Stimulated activated CD4-positive, alpha-beta T cell treated with anti-CD3 and anti-CD28 coated beads, Interleukin-4, amount 100 ng/mL, for 1 hour (primary cell): ENCODE measurements at places on chromosomes 4 and X.

- DNase-seq: no peak
Observed at GRCh38 chr4:17168571-17168970, 270.1 kb upstream of the LDB2 start.

DNA sequence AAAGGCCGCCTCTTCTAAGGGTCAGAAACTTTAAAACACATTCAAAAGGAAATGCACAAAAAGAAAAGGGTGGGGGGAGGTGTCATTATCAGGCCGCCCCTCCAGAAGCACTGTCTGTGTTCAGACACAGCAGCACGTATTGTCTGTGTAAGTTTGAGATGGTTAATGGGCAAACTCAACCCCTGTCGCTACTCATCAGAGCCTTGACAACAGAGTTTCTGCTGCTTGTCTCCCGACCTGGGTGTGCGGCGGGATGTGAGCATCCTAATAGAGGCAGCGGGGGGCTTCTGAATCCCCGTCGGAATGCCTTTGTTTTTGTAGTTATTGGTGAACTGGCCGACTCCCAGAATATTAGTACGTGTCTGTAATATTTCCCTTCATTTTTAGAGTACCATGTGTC lies 158.9 kb downstream of the DCTD start:
- DNase-seq: no peak

- no peak for DNase-seq
Observed at GRCh38 chr4:138177278-138177968, 64.7 kb downstream of the SLC7A11 start.

DNA sequence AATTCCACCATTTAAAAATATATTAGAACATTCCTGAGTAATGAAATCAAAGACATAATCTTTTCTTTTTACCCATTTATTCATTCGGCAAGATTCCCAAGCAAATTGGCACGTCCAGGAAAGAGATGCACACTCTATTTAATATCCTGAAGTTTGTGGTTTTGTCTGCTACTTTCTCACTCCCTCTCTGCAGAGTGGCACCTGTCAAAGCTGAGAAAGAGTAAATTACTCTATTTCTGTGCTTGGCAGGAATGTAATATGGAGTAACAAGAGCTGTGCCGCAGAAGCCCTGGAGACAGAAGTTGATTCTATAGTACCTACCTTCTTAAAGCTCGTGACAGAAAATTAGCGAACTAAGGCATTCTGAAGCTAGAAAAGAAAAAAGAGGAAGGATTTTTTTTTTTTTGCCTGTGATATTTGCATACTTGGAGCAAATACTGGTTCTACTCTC lies 5.5 kb downstream of the GSTCD start:
- no peak for DNase-seq

DNA sequence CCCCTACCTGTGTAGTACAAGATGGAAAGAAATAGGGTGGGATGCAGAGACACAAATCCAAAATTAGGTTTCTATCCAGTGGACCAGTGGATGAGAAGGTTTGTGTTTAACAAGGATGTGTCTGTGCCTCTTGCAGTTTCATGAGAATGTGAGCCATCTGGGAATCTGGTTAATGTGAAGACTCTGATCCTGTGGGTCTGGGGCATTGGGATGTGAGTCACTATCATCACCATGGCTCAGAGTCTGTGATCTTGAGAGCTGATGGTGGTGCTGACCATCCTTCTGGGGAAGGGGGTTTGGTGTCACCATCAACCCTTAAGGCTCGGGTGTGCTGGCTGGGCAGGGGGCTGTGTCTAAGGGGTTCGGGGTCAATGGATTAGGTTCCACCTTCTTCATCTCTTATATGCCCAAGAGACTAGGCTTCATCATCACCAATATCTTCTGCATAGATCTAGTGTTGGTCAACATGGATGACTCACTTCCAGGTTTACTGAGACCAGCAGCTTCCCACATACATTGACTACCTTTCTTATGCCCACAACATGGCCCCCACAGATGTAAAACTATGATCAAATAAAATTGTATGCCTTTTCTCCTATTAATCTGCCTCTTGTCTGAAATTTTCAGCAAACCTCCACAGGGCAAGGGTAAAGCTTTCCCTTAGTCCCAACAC lies 65.7 kb upstream of the MID1 start:
- DNase-seq: no peak

DNA sequence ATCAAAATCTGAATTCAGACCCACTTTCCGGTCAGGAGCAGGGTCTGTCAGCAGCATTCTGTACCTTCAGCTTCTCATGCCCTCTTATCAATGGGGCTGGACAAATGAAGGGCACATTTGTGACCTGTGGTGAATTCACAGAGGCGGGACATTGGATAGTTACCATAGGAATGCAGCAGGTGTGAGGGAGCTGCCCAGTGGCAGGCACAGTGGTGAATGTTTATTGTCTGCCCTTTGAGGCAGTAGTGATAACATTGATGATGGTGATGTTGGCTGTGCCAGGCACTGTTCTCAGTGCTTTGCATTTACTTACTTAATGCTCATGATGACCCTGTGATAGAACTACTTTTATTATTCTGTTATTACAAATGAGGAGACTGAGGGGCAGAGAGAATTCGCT lies 101.2 kb upstream of the KIT start:
- no peak for DNase-seq

GRCh38 chr4:79147251-79147650 lies 178.6 kb downstream of the NAA11 start:
- no peak for DNase-seq

DNA sequence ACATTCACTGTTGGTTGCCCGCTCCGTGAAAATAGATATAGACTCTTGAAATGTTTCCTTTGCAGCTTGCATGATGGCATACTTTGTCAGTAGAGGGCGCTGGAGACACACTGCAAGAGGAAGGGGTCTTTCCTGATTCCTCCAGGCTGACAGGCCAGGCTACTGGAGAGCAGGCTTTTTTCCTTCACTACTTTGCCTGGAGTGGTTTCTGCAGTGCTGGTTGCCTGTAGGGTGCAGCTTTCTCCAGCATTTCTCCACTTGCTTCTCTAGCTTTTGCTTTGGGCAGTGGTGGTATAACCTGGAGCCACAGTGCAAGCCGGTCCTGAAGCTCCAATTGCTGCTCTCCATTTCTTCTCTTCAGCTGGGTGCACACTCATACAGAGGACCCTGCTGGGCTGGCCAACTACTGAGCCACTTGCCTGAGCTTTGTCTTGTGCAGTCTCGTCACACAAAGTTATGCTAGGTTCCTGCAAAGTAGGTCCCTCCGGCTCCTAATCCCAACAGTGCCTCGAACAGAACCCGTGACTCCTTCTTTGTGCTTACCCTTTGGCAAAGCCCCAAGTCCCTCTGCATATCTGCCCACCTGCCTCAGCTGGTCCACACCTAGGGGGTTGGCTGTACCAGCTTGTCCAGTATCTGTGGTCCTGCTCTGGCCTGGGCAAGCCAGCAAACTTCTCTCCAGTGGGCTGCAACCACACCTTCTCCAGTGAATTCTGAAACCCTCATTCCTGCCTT lies 46.3 kb downstream of the RASSF6 start:
- no peak for DNase-seq

- DNase-seq: no peak
Observed at GRCh38 chr4:71026086-71026485, 32.6 kb downstream of the DCK start.

DNA sequence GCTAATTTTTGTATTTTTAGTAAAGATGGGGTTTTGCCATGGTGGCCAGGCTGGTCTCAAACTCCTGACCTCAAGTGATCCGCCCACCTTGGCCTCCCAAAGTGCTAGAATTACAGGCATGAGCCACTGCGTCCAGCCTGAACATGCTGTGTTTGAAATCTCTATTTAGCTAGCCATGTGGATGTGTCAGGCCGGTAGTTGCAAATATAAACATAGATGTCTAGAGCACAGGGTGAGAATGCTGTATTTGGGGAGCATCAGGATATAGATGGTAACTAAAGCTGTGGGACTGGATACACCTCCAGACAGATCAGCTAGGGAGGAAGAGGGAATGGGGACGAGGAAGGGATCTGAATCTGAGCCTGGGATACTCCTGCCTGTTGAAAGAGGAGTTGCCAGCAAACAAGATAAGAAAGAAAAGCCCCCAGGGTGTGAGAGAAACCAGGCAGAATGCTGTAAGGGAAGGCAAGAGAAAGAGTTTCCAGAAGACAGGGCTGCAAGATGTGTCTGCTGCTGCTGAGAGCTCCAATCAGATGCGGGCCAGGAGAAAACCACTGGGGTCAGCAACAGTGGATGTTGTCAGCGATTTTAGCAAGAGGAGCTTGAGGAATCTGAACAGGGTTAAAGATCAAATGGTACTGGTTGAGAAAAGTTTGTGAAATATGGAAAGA lies 177.4 kb downstream of the PALLD start:
- DNase-seq: no peak

- DNase-seq: no peak
Observed at GRCh38 chr4:110306303-110306702, 107.9 kb upstream of the ELOVL6 start.

GRCh38 chr4:41013746-41014145 lies 200.6 kb downstream of the APBB2 start:
- no peak for DNase-seq

DNA sequence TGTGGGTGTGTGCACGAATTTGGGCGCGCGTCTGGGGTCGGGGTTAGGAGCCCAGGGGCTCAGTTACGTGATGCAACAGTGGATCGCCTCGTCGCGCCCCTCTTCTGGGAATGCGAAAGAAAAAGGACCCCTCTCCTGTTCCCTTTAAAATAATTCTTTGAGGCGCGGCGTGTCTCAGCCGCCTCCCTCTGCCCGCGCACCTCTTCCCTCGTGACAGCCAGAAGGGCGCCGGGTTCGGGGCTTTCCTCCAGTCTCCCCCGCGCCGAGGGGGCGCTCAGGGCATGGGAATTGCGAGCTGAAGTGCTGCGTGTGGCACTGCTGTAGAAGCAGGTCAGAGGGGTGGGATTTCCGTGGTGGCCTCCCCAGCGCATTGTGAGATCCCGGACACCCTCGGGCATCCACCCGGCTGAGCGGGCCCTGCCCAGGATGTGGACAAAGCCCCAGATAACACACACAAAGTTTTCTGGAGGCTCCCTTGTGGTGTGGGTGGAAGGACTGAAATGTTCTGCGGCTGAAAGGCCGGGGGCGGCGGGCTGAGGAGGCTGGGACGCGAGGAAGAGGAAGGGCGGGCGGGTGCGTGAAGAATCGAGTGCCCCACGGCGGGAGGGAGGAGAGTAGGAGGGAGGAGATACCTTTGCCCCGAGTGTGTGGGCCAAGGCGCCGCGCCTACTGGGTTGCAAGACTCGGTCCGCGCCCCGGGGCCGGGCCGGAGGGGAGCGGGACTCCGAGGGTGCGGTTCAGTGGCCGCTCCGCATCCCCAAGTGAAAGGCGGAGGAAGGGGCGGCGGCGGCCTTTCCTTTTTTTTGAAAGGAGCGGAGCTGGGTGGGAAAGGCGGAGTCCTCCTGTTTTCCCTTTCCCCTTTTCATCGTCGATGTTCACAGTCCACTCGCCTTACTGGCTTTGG lies 752 bp downstream of the SEPTIN11 start:
- DNase-seq: peak; percentile 61

DNA sequence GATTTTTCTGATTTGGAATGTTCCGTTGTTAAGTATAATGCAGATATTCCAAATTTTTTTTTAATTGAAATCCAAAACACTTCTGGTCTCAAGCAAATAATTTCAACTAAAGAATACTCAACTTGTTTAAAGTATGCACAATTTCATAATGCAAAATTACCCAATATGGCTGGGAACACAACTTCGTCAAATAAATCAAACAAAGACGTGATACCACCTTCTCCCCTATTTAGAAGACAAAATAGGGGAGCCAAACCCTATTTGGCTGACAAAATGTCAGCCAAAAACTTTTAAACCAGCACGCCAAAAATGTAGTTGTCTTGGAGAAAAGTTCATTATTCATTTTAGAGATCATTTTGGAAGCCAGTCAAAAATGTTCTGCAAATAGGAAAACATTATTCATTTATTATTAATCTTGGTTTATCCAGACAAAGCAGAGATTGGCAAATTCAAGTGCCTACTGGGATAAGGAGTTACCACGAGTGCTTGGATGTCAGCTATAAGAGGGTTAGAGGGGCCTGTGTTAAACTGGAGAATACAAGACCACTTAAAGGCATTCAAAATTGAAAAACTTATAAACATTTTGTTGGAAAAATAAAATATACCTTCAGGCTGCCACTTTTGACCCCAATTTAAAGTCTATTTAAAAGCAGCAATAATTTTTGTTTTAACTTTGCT lies 3.3 kb upstream of the TKTL2 start:
- no peak for DNase-seq

- no peak for DNase-seq
Observed at GRCh38 chrX:28585767-28586166, 1.5 kb upstream of the IL1RAPL1 start.

DNA sequence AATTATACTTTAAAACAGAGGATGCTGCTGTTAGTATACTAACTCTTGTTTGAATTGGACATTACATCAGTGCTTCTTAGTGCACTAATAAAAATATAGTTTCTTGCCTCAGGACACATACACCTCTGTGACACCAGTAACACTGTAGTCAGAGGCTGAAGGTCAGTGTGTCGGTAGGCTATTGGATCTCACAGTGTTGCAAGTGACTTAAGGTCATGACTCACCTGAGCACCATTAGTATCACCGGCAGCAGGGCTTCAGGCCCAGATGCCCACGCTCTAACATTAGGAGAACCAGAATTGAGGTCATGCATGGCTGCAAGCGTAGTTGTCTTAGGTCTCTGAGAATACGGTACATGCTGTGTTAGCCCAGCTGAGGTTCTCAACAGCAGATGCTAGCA lies 15.2 kb downstream of the ETDC start:
- no peak for DNase-seq

- no peak for DNase-seq
Observed at GRCh38 chrX:1138476-1139184, 73.8 kb downstream of the CRLF2 start.
